Inflammatory macrophage treated with lipopolysaccharide for 4 hours (primary cell): ENCODE measurements at places on chromosomes 6 and 20.
A peak's percentile ranks its signal among the peaks of the same experiment; 100 is the strongest.

DNA sequence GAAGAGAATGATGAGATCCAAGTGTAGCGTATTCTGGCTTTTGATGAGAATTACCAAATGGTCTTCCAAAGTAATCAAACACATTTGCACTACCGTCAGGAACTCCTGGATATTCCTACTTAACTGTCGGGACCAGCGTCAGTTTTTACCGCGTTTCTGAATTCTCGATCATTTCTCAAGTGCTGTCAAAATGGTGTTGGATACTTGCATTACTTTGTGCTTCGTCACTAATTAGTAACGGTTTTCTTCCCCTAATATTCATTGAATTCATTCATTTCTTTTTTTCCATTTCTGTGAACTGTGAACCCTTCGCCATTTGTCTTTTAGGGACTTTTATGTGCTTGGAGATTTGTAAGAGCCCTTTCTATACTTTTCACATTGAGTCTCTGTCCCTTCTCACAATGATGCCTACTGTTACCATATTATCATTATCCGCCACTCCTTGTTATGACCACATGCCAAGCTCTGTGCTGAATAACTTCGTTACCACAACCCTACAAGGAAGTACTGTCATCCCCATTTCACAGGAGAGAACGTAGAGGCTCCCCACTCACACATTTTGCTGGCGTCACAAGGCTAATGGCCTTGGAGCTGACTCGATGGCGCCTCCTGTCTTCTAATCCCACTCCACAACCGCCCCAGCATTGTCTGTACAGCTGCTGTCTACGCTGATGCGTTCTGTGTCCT, 74.2 kb upstream of the QKI start:
- DNase-seq = no peak

GRCh38 chr6:81214414-81215091, 537.9 kb downstream of the TENT5A start:
- no peak for DNase-seq

DNA sequence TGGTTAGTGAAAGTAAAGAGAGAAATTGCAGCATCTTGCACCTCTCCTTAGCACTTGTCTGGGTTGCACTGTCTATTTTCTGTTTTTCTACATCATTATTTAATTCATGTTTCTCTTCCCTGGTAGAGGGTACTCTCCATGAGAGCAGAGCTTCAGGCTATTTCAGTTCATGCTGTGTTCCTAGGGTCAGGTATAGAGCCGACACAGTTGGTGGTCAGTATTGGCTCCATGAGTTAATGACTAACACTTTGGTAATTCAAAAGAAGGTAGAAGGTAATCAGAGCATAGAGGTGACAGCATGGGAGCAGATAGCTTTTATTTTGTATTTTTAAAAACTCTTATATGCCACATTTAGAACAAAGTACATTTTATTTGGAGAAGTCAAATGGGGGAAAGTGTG, 42.7 kb downstream of the RIMS1 start:
- DNase-seq = no peak

GRCh38 chr20:63230800-63231268, 4.9 kb upstream of the BIRC7 start:
- DNase-seq = peak; percentile 35

GRCh38 chr20:48728042-48728825, 99.6 kb downstream of the PREX1 start:
- DNase-seq = no peak

- DNase-seq = peak; percentile 75
These were observed 45.3 kb upstream of the PRELID3B start for GRCh38 chr20:59087829-59088433.

DNA sequence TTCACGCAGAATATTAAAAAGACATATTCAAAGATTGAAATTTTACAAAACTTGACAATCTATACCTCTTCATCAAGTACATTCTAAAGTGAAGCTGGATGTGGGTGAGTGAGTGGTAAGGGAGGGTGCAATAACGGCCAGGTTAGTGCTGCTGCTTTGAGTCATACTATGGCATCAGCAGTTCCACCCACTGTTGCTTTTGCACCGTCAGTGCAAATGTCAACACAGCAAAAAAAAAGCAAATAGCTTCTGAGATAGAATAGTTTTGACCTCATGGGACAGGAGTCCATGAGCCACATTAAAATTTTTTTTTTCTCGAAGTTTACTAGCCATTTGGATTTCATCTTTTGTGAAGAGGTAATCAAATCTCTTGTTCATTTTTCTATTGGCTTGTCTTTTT, 31.8 kb downstream of the PSMF1 start:
- DNase-seq = peak; percentile 18

- no peak for DNase-seq
These were observed 40.4 kb downstream of the ALDH5A1 start for GRCh38 chr6:24535210-24535609.

GRCh38 chr6:24855395-24856245, 56.9 kb upstream of the ARMH2 start:
- peak; percentile 76 for DNase-seq

DNA sequence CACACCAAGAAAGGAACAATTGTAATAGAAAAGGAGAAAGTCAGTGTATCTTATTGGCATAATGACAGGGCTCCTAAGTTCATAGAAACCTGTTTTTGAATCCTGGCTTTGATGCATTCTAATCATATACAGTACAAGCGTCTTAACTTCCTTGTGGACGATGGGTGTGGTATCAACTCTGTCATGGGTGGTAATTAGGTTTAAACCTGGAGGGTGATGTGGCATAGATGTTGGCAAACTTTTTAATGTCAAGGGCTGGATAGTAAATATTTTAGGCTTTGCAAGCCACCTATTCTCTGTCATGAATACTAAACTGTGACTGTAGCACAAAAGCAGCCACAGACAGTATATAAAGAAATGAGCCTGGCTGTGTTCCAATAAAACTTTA, 138.7 kb upstream of the EDN1 start:
- DNase-seq = no peak

DNA sequence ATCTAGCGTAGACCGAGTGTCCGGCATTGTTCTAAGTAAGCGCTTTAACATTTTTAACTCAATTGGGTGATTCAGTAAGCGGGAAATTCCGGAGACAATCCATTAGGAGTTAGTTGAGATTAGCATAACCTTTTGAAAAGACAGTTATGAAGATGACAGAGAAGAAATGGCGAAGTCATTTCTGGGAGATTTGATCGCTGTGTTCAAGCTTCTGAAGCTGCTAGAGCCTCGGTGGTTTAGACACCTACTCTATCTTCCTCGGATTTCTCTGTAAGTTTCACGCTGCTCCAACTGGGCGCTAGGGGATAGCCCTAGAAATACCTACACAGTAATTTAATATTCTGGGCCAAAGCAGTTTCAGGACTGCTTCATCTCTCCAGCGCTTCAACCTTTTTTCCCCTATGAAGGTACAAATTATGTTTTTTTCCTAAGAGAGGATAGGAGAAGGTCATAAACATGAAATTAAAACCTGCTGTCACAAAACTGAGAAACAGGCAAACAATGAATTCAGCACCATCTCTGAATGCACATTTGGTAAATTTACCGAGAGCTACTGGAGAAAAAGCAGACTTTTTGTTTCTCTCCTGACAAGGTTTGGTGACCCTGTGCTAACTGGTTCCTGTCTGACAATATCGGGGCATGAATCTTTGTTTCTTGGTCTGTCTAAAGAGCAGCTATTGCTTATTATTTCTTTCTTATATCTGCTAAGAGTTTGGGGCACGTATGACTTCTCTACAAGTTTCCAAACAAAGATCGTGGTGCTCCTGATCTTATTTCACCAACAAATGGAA, 22.4 kb downstream of the ZNF311 start:
- peak; percentile 46 for DNase-seq

DNA sequence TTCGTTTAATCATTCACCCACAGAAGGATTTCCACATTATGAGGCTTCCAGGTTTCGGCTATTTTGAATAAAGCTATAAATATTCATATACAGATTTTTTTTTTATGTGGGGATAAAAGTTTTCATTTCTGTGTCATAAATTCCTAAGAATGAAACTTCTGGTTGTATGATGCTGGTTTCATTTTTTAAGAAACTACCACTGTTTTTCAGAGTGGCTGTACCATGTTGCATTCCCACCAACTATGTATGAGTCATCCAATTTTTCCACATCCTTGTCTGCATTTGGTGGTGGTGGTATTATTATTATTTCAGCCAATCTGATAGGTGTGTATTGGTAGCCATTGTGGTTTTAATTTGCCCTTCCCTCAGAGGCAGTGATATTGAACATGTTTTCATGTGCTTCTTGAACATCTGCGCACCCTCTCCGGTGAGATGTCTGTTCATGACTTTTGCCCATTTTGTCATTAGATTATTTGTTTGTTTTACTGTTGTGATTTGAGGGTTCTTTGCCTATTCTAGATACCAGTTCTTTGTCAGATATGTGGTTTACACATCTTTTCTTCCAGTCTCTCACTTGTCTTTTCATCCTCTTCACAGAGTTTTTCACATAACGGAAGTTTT, 75.5 kb downstream of the DOK5 start:
- no peak for DNase-seq

GRCh38 chr20:25221592-25222460, 26.1 kb upstream of the PYGB start:
- no peak for DNase-seq

GRCh38 chr6:73309535-73309784, 44.6 kb downstream of the DPPA5 start:
- peak; percentile 3 for DNase-seq

GRCh38 chr20:2741463-2741862, 48.9 kb downstream of the EBF4 start:
- DNase-seq = no peak

DNA sequence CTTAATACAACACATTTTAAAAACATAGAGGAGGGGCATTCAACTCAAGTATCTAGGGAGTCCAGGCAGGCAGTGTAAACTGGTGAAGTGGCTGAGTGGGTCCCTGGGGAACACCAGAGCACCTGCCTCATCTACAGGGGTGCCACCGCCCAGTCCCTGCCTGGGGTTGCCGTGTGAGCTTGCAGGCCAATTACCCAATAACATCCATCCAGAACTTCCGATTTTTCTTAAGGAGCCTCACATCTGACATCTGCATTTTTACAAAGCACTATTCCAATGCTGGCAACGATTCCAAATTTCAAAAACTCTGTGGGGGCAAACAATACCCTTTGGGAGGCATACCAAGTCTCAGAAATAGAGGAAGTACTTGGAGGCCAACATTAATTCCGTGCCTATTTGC, 288.4 kb upstream of the TSHZ2 start:
- no peak for DNase-seq

- DNase-seq = peak; percentile 33
These were observed 93.6 kb downstream of the SNAP91 start for GRCh38 chr6:83615025-83615999.

DNA sequence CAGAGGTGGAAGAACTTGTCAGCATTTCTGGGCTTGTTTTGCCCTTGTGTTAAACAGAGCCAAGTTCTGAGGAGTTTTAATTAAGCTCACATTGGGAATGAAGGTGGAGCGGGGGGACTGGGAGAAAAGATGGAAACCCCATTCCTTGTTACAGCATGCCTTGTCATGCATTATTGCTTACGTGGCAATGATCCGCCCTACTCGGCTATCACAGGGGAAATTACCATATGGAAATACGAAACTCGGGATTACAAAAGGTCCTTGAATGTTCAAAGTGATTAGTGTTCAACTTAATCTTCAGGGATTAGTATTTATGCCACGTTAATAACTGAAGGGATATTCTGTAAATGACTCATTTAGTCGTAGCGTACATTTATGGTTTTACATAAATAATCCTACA, 86.4 kb downstream of the MAP3K7 start:
- no peak for DNase-seq

DNA sequence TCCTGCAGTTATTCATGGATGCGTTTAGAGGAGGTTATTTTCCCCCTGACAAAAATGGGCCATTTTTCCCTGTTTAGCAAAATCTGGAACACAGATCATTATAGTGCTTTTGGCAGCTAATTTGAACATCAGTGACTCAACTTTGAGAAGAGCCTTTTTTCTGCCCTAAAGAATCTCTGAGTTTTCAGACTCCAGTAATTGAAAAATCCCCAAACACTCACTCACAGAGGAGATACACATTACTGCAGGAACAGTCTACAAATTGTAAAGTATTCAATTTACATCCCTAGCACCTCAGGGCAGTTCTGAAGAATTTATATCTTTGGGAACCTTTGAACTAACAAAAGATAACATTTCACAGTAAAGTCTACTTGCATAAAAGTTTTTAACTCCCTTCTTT, 966.6 kb upstream of the SLC35B3 start:
- DNase-seq = no peak

GRCh38 chr6:151322570-151322969, 68.8 kb downstream of the ZBTB2 start:
- no peak for DNase-seq

GRCh38 chr20:53872081-53872541, 198.3 kb downstream of the BCAS1 start:
- no peak for DNase-seq

- DNase-seq = peak; percentile 86
These were observed 213.8 kb upstream of the ZFP64 start for GRCh38 chr20:52405417-52405816.

- DNase-seq = peak; percentile 76
These were observed 22.1 kb downstream of the NUDT3 start for GRCh38 chr6:34370361-34370760.

- peak; percentile 57 for DNase-seq
These were observed 34.1 kb downstream of the UTRN start for GRCh38 chr6:144319211-144319610.

GRCh38 chr20:57695940-57696339, 13.9 kb downstream of the PMEPA1 start:
- DNase-seq = no peak
